ENCODE measurements at places on chromosomes 4 and X.

DNA sequence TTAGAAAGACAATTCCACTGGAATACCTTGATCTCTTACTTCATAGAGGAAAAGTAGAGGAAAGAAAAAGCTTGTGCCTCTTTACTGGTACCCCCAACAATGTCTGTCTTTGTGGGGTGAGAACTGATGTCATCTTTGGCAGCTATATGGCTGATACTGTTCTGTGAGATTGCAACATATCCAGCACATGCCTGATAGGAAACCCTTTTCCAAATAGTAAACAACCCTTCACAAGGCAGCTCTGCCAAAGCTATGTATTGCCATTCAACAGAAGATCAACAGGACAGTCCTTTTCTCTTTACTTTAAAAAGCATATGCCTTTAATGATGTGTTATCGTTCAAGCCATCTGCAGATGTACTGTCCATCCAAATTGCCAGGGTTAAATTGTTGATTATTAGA lies 105.9 kb downstream of the IL1RAPL1 start:
- no peak for DNase-seq

- no peak for DNase-seq
These were observed 49.8 kb upstream of the C1QTNF7 start for GRCh38 chr4:15378062-15378461.

DNA sequence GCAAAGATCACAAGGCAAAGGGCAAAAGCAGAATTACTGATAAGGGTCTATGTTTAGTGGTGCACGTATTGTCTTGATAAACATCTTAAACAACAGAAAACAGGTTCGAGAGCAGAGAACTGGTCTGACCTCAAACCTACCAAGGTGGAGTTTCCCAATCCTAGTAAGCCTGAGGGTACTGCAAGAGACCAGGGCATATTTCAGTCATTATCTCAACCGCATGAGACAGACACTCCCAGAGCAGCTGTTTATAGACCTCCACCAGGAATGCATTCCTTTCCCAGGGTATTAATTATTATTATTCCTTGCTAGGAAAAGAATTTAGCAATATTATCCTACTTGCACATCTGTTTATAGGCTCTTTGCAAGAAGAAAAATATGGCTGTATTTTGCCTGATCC lies 51.5 kb downstream of the NPNT start:
- DNase-seq, result no peak

- no peak for DNase-seq
These were observed 77.7 kb upstream of the PSAPL1 start for GRCh38 chr4:7512428-7512827.

DNA sequence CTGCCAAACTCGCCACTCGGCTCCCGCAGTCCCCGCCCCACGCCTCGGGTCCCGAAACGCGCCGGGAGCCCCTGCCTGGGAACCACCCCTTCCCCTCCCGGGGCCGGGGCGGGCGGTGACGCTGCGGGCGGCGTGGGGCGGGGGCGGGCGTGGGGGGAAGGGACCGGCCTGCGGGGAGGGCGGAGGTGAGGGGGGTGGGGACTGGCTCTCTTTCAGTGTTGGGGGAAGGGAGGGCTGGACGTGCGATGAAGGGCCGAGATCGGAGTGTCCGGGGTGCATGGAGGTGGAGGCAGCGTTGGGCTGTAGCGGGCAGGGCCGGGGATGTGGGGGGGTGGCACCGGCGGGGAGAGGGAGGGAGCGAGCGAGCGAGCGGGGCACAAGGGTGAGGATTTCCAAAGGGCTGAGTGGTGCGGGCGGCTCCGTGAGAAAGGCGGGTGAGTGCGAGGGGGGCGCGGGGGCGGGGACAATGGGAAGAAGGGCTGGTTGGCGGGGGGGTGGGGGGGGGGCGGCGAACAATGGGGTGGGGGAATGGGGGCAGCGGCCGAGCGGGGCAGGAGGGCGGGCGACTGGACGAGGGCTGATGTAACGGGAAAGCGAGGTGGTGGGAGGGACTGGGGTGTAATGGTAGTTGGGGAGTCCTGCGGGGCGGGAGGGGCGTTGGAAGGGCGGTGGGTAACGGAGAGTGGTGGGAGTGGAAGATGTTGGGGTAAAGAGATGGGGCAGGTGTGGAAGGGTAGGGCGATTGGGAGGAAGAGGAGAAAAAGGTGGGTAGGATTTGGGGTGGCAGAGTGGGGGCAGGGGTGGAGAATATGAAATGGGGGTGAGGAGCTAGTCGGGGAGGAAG lies 578 bp downstream of the DCUN1D4 start:
- DNase-seq, result no peak

Measured in NCI-H1048 (cell line).